Panc1 (cell line): ENCODE measurements at places on chromosomes 1 and 21. TPM values are rescaled to one million over a fixed set of nuclear protein-coding genes. Genes with fewer than 3 reads are reported as not detected.

DNA sequence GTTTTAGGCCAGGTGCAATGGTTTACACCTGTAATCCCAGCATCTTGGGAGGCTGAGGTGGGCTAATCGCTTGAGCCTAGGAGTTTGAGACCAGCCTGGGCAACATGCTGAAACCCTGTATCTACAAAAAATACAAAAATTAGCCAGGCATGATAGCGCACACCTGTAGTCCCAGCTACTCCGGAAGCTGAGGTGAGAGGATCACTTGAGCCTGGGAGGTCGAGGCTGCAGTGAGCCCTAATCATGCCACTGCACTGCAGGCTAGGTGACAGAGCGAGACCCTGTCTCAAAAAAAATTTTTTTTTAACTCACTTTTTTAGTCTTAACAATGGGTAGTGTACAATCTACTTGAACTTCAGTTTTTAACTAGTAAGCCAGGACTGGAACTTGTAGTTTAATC is 137.5 kb downstream of the HS2ST1 start:
- H3K27me3 ChIP-seq = no peaks in the 10 kb centered on the region
- H3K4me1 ChIP-seq = no peaks in the 10 kb centered on the region
- no peak overlapping the region for H3K4me3 ChIP-seq
- no peaks in the 10 kb centered on the region for H3K36me3 ChIP-seq
- no peak for DNase-seq

- H3K27ac ChIP-seq = no peak overlapping the region
- H3K36me3 ChIP-seq = no peaks in the 10 kb centered on the region; the same call in 1 of the 2 replicates
- H3K4me1 ChIP-seq = no peaks in the 10 kb centered on the region; the same call in 1 of the 2 replicates
Measured at GRCh38 chr1:111628153-111628552, 8.6 kb downstream of the RAP1A start.

GRCh38 chr1:78237364-78237916 is 191.7 kb downstream of the GIPC2 start:
- no peak overlapping the region for H3K4me3 ChIP-seq
- no peak for DNase-seq
- no peaks in the 10 kb centered on the region for H3K27me3 ChIP-seq
- no peak overlapping the region for H3K27ac ChIP-seq

DNA sequence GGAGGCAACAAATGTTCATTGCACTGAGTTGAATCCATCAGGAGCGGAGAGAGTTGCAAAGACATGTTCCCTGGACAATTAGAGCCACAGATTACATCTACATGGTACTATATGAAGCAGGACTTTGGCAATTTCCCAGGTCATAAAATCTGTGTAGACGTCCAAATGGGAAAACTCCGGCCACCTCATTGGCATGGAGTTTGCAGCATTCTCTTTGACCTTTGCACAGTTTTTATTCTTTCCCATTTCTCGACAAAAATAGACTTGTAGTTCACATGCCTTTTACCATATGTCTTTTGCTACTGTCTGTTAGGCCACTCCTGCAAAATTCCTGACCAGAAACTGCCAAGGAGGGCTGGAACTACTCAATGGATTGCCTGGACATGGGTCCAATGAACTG is 48.2 kb downstream of the UBE2T start:
- H3K27me3 ChIP-seq = peaks cover 4% of the 10 kb centered on the region; the same call in 1 of the 2 replicates
- H3K4me3 ChIP-seq = no peak overlapping the region

- H3K27me3 ChIP-seq = no peaks in the 10 kb centered on the region
- H3K27ac ChIP-seq = no peak overlapping the region
Measured at GRCh38 chr1:21857840-21858670, 46.0 kb downstream of the LDLRAD2 start.

DNA sequence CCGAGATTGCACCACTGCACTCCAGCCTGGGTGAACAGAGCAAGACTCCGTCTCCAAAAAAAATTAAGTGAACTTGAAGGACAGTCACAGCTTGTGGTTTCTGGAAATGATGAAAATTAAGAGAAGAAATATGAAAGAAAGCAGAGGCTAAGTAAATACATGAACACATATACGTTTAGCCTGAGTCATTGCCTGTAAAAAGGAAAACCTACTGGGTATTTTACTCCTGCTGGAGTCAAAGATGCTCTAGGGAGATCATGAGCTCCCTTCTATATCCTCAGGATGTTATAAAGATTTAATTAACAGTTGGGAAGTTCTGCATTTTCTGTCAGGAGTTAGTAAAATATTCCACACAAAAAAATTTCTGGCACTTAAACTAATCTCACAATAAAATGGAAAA is 43.5 kb upstream of the TTC39A start:
- DNase-seq = no peak
- no peak overlapping the region for H3K4me3 ChIP-seq

The RNU1-3 gene
- total RNA-seq = 1,290 TPM

DNA sequence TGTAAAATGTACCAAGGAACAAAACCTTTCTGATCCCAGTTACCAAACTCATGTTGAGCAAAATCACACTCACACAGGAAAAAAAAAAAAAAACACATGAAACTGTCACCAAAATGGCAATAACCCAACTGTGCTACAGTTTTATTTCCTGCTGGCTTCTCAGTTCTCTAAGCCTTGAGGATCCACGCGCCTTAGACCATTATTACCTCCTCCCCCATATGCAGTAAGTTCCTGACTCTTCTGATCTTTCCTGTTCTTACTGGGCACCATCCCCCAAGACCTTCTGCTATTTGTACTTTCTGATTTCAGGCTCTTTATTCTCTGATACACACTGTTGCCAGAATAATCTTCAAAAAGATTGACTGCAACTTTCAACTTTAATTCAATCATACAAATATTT is 79.6 kb downstream of the SLC45A1 start:
- H3K27me3 ChIP-seq = no peaks in the 10 kb centered on the region
- H3K27ac ChIP-seq = peak overlapping the region; percentile 82
- H3K4me3 ChIP-seq = no peak overlapping the region

The TNFAIP8L2 gene
- not detected for total RNA-seq

DNA sequence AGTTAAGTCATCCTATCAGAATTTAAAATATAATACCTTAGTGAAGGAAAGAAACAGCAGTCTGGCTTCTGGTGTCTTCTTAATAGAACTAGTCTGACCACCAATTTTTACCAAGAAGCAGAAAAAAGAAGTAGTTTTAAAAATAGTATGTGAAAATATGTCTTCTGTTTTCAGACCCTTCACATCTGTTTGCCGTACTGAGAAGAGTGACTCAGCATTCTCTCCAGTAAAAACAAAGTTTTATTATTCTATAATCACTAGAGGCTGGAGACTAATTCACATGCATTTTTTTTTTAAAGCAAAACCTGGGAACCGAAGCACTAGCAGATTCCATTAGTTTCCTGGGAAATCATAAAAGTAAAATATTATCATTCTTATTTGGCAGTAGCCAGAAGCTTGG is 163.8 kb downstream of the COL24A1 start:
- no peak overlapping the region for H3K4me3 ChIP-seq
- H3K27me3 ChIP-seq = peaks cover 1% of the 10 kb centered on the region; the same call in 1 of the 2 replicates
- H3K4me1 ChIP-seq = no peaks in the 10 kb centered on the region
- no peak overlapping the region for H3K27ac ChIP-seq
- DNase-seq = no peak

The TRIM67 gene
- 0.08 TPM for total RNA-seq
